ENCODE measurements at places on chromosomes 3 and 15.
A peak's percentile ranks its signal among the peaks of the same experiment; 100 is the strongest.

- DNase-seq: no peak
Observed at GRCh38 chr15:83913034-83913632, 259.2 kb downstream of the ADAMTSL3 start.

DNA sequence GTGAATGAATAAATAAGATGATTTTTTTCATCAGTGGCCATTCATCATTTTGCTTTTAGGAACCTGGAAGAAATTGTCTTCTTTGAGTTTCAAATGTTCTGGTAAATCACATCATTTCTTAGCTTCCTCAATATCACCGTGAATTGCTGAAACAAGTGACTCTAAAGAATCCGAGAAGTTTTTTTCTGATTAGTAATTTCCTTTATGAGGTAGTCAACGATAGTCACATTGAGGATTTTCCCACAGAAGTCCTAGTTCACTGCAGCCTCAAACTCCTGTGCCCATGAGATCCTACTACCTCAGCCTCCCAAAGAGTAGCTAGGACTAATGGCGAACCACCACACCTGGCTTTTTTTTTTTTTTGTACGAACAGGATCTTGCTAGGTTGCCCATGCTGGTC is 3.6 kb upstream of the TMPRSS7 start:
- no peak for DNase-seq

GRCh38 chr3:66803206-66803605 is 194.9 kb upstream of the KBTBD8 start:
- DNase-seq: no peak

GRCh38 chr15:100104245-100104644 is 237.5 kb downstream of the ADAMTS17 start:
- DNase-seq: no peak

DNA sequence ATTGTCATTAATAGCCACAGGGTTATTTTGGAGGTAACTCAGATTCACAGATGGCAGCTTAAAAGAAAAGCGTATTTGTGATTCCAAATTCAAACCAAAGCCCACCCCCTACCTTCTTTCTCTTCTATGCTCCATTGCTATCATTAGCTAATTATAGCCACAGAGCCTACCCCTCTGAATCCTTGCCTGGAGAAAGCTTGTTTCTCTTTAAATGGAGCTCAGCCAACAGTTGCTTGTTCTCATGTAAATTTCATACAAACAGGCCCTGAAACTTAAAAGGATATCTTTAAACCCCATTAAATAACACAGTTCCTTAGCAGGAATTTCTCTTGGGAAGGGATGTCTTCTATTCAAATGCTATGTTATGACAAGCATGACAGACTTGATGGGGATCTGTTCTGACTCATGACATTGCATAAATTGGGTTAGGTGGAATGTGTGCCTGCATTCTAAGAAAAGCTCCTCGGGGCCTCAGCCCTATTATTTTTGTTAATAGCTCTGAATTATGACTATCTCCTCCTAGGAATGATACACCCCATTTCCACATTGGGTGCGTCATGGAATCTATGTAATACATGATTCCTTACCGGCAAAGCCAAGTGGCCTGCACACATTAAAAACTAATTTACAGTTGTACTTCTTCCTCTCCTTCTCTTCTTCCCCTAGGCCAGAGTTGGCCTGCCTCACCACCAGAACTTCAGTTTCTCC is 265.8 kb downstream of the TAFA4 start:
- no peak for DNase-seq

- no peak for DNase-seq
Observed at GRCh38 chr3:73547427-73548248, 77.1 kb downstream of the PDZRN3 start.

DNA sequence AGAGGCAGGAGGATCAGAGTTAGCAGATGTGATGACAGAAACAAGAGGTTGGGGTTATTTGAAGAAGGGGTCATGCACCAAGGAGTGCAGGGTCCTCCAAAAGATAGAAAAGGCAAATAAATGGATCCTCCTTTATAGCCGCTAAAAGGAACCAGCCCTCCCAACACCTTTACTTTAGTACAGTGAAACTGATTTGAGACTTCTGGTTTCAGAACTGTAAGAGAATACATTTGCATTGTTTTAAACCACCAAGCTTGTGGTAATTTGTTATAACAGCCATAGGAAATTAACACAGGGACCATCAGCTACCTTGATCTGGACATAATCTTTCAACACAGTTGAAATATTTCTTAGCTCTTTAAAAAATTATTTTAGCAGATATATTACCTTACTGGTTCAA is 166.6 kb downstream of the TIGIT start:
- no peak for DNase-seq

GRCh38 chr3:39292961-39293360 is 13.1 kb upstream of the CX3CR1 start:
- DNase-seq: no peak

DNA sequence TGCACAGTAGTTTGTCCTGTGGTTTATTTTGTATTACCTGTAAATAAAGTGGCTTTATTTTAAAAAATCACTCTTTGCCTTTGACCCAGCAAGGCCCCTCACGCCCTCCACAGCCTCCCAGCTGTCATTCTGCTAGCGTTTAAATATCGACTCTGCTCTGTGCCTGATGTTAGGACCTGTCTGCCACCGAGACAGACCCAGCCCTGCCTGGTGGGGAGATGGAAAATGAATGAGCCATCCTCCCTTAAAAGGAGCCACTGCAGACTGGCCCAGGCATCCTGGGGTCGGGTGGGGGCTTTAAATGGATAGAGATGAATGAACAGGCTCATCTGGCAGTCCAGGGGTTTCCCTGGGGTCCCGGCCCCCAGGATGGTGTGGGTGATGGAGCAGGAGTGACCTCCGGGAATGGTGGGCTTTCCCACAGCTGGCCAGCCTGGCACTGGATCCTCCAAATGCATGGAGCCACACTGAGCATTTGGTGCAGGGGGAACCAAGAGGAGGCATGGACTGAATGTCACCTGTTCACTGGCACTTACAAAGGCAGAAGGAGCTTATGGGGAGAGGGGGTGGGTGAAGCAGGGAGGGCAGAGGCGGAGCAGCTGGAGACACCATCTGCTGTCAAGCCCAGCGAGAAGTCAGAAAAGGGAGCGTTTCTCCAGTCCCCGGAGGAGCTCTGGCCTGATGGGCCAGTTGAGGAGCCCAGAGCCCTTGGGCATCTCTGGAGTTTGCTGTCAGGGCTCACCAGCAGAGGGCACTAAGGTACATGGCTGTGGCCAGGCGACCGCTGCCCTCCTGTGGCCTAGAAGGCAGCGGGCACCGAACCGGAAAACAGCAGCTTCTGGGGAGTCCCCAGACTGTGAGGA is 11.9 kb downstream of the GRM2 start:
- DNase-seq: peak; percentile 55

DNA sequence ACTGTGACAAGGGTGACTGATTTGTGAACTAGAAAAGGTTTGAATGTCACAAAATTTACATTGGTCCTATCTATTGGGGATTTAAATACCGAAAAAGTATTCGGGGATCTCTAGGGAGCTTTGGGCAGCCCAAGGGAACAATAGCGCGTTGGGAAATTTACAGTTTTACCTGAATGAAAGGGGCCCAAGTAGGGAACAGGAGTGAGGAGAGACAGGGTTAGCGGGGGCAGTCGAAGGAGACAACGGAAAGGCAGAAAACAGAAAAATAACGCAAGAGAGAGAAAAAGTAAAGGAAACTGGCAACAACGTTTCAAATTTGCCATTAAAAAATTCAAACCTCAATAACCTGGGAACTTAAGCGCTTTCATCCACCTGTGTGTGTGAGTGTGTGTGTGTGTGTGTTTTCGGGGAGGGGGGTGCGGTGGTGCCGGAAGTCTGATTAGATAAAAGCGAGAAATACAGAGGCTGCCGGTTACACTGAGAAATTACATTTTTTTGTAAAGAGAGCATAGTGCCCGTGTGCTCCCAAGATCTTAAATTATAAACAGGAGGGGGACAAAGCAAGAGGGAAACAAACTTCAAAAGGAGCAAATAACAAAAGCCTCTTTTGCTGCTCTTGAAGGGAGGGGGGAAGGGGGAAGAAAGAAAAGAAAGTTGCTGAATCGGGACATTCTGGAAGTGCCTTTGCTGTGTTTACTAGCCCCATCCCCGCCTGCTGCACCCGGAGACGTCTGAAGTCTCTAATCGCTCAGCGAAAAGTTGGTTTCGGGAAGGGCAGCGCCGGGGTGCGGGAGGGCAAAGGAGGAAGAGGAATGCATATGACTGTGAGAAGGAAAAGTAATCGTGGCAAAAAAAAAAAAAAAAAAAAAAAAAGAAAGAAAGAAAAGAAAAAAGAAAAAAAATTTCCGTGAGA is 721 bp upstream of the ZIC1 start:
- DNase-seq: no peak

- no peak for DNase-seq
Observed at GRCh38 chr3:192434186-192434585, 293.2 kb downstream of the FGF12 start.

- no peak for DNase-seq
Observed at GRCh38 chr3:64799606-64800005, 111.8 kb upstream of the ADAMTS9 start.

DNA sequence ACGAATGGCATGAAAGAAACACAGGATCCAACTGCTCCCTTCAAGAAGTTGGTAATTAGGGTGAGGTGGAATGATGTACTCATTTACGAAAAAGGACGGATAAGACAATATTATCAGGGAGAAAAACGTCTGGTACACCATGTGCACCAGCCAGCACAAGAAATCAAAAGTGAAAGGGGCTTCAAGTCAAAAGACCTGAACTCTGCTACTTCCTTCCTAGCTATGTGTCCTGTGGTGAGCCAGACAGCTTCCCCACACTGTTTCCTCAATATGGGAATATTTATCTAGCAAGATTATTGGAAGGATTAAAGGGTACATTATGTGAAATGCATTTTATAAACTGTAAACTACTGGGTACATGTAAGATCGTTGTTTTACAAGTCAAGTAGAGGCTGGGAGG is 33.9 kb downstream of the RAB27A start:
- DNase-seq: peak; percentile 50

DNA sequence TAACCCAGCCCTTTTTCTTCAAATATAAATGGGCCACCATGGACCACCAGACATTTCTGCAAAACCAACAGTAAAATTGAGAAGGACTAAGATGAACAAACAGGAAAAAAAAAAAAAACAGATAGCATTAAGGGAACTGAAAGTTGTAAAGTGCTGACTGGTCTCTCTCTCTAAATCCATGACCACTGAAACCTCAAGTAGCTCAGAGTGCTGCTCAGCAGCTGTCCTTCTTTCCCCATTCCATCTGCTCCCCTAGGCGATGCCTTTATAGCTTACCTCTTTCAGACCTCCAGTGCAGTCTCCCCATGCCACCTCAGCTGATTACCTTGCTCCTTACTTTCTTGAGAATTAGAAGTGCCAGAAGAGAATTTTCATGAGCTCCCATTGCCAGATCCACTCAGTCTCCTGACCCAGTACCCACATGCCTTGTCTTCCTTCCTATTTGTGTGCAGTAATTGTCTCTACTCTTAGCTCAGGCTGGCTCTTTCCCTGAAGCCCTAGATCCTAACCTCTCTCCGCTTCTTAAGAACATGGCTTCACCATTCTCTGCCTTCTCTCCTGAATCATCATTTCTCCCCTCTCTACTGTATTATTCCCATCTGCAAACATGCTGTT is 23.9 kb upstream of the XIRP1 start:
- DNase-seq: no peak

DNA sequence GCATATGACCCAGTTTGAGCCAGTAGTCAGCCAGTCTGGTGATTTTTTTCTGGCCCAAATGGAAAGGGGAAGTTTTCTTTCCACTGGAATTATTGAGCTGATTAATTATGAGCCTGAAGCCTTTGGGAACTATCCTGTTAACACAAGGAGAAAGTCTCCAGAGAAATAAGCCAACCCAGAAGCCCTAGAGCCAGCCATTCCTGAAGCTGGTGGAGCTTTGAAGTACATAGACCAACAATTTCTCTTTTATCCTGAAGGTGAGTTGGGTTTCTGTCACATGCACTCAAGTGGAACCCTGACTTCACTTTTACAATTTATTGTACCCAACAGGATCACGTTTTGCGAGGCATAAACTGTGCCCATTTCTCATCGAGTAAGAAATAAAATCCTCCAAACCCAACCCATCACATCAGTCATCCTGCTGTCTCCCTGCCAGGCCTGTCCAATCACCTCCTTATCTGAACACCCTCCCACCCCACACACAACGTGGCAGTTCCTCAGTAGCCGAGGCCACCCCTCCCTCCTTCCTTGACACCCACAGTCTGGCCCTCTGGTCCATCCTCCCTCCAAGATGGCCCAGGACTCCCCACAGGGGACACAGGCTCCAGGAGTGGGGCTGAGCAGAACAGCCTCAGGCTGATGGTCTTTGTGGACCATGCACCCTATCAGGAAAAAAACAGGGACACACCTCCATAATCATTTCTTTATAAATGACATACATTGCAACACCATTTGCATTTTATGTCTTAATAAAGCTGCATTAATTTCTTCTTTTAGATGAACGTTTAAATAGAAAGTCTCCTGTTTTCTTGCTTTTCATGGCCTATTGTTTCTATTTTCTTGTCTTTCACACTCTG is 55.7 kb upstream of the GATA2 start:
- DNase-seq: no peak

- DNase-seq: no peak
Observed at GRCh38 chr3:184299488-184300377, 692 bp downstream of the PSMD2 start.

- DNase-seq: no peak
Observed at GRCh38 chr3:23656821-23657220, 148.9 kb upstream of the UBE2E1 start.
